DND-41 (cell line): ENCODE measurements at places on chromosomes 2 and 18.

DNA sequence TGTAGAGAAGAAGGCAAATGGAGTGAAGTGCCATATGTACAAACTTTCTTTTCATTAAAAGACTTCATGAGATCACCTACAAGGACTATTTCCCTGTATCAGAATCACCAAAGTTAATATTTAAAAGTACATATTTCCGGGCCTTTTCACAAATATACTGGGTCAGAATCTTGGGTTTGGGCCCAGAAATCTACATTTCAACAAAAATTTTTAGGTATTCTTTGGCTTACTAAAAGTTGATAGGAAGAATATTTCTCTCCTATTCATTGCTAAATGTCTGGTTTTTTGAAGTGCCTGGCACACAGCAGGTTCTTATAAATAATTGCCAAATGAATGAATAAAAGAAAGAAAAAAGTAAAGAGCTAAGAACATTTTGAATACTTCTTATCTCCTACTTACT, 843.8 kb upstream of the ACVR2A start:
- no peak for DNase-seq

- DNase-seq, result peak; percentile 12
Observed at GRCh38 chr18:24491927-24492834, 31.7 kb downstream of the HRH4 start.

GRCh38 chr18:55012008-55012407, 52.7 kb upstream of the CCDC68 start:
- DNase-seq, result no peak

GRCh38 chr2:148932536-148932935, 57.5 kb downstream of the KIF5C start:
- no peak for DNase-seq

GRCh38 chr2:231161252-231161839, 36.5 kb upstream of the HTR2B start:
- no peak for DNase-seq

- DNase-seq, result no peak
Observed at GRCh38 chr18:3605486-3605952, 155.5 kb downstream of the TGIF1 start.
